Stimulated activated CD4-positive, alpha-beta T cell treated with anti-CD3 and anti-CD28 coated beads, TNF-alpha, amount 100 ng/mL, for 4 hours (primary cell): ENCODE measurements at places on chromosomes 6 and 20.

DNA sequence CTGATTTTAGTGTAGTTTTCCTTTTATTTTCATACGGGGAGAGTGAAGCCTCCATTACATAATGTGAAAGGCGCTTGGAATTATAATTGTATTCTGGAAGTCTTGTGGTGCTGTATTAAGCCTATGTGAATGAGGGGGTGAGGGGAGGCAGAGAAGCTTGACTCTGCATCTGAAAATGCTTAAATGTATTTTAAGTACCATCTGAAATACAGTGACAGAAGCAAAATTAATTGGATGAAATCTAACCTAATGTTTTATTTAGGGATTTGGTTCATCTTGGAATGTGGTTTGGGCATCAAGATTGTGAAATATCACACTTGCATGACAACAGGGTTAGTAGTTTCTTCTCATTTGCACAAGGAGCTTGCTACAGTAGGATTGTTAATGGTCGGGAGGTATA is 41.2 kb downstream of the TMEM200A start:
- DNase-seq: no peak

GRCh38 chr20:7836076-7836475 is 104.2 kb downstream of the HAO1 start:
- DNase-seq: no peak

DNA sequence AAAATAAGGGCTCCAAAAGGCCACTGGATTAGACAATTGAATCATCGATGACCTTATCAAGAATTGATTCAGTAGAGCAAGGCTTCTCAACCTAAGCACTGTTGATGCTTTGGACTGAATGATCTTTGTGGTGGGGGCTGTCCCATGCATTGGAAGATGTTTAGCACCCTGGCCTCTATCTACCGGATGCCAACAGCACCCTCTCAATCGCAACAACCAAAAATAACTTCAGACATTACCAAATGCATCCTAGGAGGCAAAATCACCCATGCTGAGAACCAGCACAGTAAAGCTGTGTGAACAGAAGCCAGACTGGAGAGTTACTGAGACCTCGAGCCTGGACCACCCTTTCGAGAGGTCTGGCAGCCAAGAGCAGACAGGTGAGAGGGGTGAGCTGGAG is 67.5 kb downstream of the TBC1D7 start:
- DNase-seq: no peak

GRCh38 chr20:46798430-46798829 is 89.0 kb downstream of the SLC2A10 start:
- no peak for DNase-seq

DNA sequence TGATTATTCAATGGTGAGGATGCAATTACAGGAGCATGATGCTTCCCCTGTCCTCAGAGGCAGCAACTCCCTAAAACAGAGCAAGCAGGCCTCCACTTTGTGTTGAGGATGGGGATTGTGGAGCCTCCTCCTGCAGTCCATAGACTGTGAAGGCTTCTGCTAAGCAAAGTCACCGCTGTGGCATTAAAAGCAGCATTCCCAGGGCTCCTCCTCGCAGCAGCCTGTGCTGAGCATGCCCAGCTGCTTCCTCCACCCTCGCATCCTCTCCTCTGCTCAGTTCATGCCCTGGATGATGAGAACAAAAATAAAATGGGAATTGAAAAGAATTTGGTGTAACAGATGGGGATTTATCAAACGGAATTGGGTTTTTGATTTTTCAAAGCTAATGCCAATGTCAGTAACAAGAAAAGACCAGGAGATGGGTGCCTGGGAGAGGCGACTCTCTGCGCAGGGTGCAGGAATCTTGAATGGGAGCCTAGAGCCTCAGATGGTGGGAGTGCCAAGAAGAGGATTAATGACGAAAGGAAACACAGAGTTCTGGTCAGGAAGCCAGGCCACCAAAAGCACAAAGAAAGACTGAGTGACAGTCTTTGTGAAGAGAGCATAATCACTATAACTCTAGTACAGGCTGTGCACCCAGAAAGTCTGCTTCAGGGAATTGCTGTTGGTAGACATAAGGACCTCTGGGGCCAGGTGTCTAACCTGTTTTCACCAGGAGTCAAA is 347.6 kb downstream of the TPBG start:
- DNase-seq: no peak

DNA sequence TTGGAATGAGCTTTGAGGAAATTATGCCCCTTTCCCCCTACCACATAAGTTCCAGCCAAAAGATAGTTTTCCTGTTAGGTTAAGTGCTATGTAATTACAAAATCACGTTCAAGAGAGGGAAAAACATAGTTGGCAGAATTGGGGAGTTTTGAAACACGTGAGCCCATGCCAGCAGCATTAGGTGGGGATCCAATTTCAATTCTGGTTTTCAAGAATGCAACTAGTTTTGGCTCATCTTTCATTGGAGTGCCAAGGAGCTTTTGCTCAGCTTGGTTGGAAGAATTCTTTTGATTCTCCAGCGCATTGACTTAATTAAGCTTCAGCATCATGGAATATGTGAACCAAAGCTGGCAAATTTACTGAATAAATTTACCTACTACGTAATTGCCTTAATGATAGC is 95.9 kb downstream of the SAMD5 start:
- no peak for DNase-seq

DNA sequence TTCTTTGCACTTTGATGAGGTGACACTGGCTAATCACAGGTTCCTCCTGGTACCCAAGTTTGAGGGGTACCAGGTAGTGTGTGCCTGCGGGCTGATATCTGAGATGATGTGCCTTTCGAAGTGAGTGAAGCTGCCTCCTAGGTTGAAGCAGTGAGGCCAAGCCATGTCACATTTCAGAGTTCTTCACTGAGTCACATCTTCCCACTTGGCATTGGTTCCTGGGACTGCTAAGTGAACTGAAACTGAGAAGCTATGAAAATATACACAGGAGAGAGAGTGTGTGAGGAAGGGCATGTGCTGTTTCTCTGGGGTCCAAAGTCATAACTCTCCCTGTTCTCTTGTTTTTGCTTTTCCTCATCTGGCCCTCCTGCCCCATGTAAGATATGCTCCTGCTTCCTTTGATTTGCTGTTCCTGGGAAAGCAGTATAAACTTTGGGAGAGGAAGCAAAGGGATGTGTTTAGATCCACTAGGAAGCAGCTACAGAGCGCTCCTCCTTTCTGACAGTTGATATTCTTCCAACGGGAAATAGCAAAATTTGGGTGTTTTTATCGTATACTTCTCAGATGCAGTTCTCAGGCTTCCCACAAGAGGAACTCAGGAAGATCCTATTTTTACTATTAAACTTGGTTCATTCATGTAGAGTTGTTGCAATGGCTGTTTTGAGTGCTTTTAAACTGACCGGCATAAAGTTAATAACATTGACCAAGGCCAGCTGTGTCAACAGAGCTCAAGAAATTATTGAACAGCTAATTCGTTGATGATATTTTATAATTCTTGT is 153.7 kb downstream of the MOXD1 start:
- DNase-seq: no peak

DNA sequence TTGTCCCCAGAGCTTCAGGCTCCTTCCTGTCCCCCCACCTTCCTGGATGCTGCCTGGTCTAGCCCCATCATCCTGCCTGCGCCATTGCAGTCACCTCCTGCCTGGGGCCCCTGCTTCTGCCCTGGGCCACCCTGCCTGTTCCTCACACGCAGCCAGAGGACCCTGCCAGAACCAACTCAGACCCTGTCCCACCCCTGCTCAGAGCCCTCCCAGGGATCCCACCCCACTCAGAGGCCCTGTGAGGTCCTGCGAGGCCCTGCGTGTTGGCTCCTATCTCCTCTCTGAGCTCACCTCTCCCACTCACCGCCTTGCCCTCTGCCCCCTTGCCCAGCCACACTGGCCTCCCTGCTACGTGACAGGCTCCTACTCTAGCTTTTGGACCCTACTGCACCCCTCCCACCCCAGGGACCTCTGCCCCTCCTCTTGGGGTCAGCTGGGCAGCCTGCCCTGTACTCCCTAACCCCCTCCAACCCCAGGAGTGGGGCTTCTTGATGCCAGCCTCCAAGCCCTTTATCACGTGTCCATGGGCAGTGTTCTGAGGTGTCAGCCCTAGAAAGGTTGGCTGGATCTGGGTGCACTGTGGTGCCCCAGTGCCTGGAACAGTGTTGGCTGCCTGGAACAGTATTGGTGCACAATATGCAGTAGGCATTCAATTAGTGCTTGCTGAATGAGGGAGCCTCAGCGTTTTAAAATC is 68.3 kb downstream of the CEBPB start:
- DNase-seq: no peak

GRCh38 chr6:158344534-158344933 is 32.3 kb downstream of the TULP4 start:
- DNase-seq: no peak

GRCh38 chr6:85436411-85436810 is 13.5 kb upstream of the NT5E start:
- no peak for DNase-seq

GRCh38 chr6:128368213-128368944 is 152.0 kb downstream of the PTPRK start:
- no peak for DNase-seq

DNA sequence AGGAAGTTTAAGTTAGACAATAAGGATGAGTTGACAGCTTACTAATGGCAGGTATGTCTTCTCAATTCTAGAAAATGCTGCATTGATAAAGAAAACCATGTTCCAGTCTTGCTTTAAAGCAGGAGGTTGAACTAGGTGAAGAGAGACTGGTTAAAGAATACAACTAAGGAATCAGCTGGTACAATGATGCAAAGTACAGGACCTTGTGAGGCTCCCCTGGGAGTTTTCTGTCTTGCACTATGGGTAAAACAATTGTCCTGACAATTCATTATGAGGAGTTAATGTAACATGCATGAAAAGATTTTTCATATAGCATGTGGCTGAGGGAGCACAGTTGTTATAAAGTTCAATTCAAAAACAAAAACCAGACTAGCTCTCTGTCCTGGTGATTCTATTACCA is 157.2 kb downstream of the BMP2 start:
- DNase-seq: no peak

- DNase-seq: no peak
These were observed 38.8 kb downstream of the ELOVL5 start for GRCh38 chr6:53309901-53310300.

DNA sequence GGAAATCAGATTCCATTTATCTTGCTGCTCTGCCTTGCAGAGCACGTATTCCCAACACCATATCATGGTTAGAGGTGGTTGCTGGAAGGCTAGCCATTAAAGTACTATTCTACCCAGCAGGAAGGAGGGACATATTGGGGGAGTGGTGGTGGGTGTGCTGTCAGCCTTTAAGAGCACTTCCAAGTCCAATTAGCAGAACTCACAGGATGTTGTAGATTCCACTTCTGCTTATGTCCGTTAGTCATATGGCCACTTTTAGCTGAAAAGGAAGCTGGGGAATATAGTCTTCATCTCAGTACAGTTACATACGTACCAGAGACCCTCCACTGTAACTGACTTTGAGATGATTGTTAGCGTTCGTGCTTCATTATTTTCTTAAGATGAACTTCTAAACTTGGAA is 94.4 kb downstream of the SAMD3 start:
- DNase-seq: no peak

GRCh38 chr6:139323511-139324300 is 31.9 kb upstream of the TXLNB start:
- DNase-seq: peak; percentile 59

- no peak for DNase-seq
These were observed 56.1 kb downstream of the DLGAP4 start for GRCh38 chr20:36362261-36362660.

- no peak for DNase-seq
These were observed 24.2 kb downstream of the ANKEF1 start for GRCh38 chr20:10059006-10059405.

DNA sequence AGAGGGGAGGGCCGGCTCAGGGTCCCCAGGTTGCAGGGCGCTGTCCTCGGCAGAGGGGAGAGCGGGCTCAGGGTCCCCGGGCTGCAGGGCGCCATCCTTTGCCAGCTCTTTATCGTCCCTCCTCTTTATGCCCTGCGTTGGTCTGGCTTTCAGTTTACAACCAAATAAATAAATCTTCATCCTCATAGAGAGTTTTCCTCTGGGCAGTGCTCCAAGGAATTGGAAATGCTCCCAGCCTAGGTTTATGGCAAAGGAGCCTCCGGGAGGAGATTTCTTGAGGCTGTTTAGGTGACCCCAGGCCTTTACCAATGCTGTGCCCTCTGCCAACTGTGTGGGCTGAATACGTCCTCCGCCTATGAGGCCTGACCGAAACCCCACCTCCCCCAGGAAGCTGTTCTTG is 60.2 kb downstream of the CHMP4B start:
- no peak for DNase-seq

GRCh38 chr6:6987749-6988148 is 120.0 kb upstream of the RREB1 start:
- no peak for DNase-seq

GRCh38 chr6:154337406-154338005 is 19.1 kb downstream of the IPCEF1 start:
- no peak for DNase-seq

DNA sequence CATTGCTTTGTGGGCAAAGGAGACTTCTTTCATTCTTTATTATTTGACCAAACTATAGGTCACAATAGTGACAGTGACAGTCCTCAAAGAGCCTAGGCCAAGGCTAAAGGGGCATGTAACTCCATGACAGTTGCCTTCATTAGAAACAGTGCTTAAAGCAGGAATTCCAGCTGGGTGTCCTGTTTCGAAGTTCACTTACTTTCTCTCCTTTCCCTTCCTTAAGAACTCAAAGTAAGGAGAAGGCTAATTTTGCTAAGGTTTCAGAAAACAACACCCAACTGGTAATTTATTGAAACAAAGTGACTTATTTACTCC is 48.1 kb upstream of the HEY2 start:
- no peak for DNase-seq

DNA sequence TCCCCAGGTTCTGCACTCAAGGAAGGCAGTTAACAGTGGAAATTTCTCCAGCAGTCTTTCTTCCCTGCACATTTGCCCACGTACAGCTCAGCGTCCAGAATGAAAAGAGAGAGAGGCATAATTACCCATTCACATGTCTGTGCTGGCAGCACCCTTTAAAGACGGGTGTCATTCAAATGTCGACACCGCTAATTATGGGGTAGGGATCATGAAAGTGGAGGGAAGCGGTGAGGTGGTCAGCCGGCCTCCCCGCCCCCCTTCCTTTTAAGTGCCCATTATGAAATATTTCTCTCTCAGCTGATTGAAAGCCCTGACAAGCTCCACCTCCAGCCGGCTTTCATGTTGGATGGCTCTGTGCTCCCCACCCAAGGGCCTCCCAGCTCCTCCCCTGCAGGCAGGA is 246.1 kb downstream of the BMP7 start:
- no peak for DNase-seq

DNA sequence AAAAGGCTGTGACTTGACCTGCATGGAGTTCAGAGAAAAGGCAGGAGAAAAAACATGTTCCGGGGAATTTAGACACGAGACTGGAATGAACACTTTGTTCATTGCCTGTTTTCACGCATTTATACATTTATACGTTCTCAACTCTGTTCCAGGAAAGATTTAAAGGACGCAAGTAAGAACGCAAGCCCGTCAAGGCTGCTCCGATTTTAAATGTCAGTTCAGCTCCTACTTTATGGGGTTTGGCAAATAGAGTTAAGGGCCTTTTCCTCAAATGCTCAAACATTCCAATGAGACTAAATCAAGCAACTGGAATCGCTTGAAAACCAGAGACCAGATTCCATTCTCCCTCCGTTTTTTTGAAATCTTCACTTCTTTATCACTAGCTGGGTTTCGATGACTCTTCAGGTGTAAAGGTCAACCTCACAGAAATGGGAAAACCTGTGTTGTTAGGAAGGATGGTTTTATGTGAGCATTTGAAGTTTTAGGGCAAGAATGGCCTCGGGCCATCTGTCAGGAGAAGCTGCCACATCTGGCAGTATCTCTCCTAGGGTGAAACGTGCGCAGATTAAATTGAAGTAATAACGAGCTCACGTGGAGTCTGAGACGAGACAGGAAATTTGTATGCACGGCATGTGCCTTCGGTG is 24.9 kb downstream of the TTLL2 start:
- DNase-seq: no peak
